GOT3 (cell line): ENCODE measurements at places on chromosomes 5 and 9.

DNA sequence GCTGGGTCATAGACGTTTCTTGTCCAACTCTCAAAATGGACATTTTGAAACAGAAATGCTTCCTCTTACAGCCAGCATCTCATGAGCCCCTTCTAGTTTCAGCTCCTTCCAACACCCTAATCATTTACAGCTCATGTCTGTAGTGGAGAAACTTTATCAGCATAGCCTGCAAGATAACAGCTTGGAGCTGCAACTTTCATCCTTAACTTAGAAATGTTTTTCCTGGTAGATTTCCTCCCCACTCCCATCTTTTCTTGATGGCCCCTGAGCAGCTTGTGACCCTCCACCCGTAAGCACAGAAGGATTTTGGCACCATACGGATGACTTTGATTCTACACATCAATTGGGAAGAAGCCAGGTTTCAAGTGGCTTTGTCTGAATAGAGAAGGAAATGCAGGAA is 53.5 kb upstream of the TGFBR1 start:
- DNase-seq, result no peak

DNA sequence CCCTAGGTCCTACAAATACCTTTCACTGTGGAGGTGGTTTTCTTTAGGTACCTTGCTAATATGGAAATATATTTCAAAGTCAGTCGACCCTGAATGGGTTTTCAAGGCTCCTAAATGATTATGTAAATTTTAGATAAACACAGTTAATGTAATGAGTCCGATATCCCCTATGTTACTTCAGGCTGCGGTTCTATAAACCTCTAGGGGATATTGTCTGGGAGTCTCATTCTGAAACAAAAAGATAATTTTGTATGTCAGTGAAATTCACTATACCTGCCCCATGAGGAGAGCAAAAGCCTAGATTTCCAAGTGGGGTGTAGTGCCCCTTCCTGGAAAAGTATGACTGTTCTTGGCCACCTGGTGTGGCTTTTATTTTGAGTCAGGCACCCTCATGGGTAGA is 377.3 kb downstream of the ICE1 start:
- DNase-seq, result no peak

- DNase-seq, result no peak
These were observed 69.3 kb downstream of the OLFM1 start for GRCh38 chr9:135156525-135157510.

- DNase-seq, result no peak
These were observed 67.5 kb upstream of the MAMDC2 start for GRCh38 chr9:69976152-69976551.

- DNase-seq, result no peak
These were observed 175.3 kb upstream of the CD180 start for GRCh38 chr5:67371924-67372323.

DNA sequence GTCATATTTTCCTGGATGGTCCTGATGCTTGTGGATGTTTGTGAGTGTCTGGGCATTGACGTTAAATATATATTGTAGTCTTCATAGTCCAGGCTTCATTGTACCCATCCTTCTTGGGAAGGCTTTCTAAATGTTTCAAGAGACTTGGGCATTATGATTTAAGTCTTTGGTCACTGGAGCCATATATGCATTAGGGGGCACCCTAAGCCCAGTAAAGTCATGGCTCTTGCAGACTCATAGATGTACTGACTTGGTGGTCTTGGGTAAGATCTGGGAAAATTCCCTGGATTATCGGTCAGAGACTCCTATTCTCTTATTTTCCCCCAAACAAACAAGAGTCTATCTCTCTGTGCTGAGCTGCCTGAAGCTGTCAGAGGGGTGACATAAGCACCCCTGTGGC is 271.1 kb downstream of the TRIM36 start:
- no peak for DNase-seq

DNA sequence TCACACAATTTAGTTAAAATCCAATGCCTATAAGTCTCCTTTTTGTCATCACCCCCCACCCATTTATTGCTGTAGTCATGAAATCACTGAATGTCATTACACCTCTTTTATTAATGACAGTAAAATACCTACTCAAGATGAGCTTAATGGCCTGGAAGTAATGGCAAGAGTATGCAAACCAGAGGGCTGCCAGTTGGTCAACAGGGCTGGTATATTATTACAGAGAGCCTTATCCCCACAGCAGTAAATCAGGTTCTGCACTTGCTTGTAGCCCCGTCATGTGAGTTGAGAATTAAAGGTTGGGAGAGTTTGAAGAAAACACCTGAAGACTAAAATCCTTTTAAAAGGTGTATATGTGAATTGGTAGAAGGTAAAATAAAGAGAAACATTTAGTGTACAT is 372.4 kb downstream of the MAT2B start:
- no peak for DNase-seq

DNA sequence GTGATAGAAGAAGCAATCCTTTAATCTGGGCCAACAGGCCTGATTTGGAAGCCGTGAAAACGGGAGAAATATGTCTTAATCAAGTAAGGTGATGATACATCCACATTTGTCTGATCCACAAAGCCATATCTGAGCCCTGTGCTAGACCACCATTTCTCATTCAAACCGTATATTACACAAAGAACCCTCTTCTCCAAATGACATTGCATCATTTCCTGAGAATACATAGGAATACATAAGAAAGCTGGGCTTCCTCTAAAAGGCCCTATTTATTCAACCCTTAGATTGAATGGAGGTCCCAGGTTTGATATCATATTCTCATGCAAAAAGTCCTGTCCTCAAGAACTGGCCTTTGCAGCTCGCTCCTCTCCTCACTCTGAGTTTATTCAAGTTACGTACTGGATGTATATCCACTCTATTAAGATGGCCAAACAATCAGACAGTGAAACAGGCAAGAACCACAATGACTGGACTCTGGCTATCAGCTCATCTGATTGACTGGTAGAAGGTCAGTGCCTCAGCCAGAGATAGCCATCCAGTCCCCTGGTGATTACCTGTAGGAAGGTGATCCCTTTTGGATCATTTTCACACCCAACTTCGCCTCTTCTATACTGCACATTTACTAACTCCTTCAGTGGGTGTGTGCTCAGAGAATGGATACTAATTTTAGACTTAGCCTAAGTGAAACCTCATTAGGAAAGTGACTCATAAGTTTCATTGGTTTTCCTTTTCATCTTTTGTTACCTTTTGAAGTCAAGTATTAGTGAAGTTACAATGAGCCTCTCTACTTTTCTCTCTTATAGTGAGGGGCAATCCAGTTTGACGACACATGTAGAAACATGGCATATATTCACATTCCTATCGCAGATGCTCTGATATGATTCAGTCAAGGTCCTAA is 167.6 kb upstream of the WWC1 start:
- DNase-seq, result no peak

GRCh38 chr5:168962306-168962705 is 338.6 kb downstream of the SLIT3 start:
- DNase-seq, result no peak

DNA sequence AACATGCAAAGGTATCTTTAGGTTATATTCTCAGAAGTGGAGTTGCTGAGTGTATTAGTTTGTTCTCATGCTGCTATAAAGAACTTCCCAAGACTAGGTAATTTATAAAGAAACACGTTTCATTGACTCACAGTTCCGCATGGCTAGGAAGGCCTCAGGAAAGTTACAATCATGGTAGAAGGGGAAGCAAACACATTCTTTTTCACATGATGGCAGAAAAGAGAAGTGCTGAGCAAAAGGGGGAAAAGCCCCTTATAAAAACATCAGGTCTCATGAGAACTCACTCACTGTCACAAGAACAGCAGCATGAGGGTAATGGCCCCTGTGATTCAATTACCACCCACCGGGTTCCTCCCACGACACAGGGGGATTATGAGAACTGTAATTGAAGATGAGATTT is 163.6 kb upstream of the PRLR start:
- no peak for DNase-seq

- no peak for DNase-seq
These were observed 182.8 kb upstream of the TARS1 start for GRCh38 chr5:33257807-33258429.

- DNase-seq, result no peak
These were observed 1.7 kb upstream of the ZSWIM6 start for GRCh38 chr5:61330341-61330844.

DNA sequence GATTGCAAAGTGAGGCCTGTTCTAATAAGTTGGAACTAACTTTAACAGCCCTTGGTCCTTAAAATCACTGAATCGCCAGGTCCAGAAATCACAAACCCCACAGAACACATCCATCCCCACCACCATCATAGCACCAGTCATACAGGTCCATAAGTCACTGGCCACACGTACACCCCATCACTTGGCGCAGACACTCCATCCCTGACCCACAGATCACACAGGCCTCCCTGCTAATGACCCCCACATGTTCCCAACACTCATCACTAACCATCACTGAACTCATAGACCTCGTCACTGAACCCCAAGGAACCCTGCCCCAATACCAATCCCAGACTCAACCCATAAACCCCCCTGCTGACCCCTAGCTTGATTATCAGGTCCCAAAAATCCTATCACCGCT is 41.2 kb upstream of the ZNF300 start:
- no peak for DNase-seq

DNA sequence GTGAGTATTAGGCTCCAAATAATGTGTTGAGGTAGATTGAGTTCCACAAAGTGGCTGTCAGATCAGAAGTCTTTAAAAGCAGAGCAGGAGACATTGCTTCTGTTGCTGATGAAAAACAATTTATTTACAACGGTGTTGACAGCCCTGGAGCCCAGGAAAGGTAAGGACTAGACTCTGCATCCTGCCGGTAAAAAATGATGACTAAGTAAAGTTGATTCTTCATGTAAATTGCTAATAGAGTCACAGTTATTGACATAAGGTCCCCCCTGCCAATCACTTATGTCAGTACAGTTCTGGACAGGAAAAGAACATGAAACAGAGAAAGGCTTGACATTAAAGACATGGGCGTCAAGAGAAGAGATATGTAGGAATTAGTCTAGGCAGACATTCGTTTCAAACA is 552.5 kb downstream of the HTR1A start:
- no peak for DNase-seq

DNA sequence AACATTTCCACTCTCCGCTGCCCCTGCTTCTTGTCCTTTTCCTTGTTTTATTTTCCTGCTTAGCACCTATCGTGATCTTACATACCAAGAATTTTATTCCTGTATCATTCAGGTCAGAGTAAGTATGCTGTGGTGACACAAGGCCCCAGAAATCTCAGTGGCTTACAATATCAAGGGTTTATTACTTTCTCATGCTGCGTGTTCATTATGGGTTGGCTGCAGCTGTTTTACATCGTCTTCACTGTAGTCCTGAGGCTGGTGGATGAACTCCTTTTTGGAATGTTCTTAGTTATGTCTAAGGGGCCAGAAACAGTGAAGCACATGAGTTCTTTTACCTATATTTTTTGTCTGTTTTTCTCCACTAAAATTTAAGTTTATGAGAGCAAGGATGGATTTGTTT is 51.2 kb downstream of the FCHO2 start:
- DNase-seq, result no peak

- no peak for DNase-seq
These were observed 7.0 kb downstream of the PAM start for GRCh38 chr5:102762095-102762534.

- no peak for DNase-seq
These were observed 104.0 kb upstream of the POU5F2 start for GRCh38 chr5:93845376-93845775.

- DNase-seq, result no peak
These were observed 680.6 kb downstream of the SEMA5A start for GRCh38 chr5:8865266-8865665.

DNA sequence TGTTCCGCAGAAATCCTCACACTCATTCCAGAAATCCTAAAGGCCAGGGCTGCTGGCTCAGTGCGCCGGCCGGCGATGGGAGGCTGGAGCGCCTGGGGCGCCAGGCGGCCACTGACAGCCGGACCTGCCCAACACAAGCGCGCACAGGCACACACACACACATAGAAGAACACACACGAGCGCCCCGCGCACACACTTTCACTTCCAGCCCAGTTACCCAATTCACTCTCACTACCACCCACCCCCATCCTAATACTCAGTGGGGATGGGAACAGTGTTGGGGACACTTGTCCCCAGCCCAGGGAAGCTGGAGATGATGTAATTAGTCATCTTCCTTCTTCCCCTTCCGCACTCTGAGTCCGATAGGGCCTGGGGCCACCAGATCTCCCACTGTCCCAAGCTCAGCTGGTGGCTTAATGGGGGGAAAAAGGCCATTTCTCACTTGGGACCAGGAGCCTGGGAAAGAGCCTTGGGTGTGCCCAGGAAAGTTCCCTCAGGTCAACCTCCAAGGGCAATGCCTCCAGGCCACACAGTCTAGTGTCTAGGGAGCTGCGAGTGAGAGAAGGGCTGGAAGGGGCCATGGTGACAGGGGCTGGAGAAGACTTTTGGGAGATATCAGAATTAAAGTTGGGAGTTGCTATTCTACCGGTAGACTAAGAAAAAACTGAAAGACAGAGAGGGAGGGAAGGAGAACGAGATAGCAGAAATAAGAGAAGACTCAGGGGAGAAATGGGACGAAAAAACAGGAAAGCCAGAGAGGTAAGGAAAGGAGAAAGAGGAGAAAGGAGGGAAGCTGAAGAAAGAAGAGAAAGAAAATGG is 1.7 kb downstream of the EBF1 start:
- no peak for DNase-seq

- DNase-seq, result no peak
These were observed 377.0 kb downstream of the GLIS3 start for GRCh38 chr9:3922846-3923245.

DNA sequence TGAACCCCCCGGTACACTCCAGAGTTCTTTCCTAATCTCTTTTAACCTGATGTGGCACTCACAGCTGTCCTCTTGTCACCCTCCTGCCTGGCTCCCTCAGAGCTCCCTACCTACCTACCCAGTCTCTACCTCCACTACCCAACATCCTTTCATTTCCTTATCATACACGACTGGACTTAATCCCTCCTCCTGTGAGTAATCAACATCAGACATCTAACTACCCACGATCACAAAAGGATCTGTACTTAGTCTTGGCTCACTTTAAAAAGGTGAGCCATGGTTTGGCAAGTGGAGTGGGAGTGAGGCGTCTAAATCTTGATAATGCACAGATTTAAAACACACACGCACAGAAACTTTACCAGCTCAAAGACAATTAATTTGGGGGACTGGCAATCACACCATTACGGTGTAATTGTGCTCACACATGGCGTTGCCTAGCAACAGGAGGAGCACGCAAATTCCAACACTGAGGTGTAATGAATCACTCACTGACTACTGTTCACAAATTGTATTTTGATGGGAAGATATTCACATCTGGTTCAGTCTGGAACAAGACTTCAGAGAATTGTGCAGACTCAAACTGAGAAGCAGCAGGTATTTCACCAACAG is 235.9 kb downstream of the EPB41L4A start:
- DNase-seq, result no peak

- DNase-seq, result no peak
These were observed 2.4 kb upstream of the HSD17B4 start for GRCh38 chr5:119449882-119450281.
